Testis (tissue), 5 donors: ENCODE measurements at places on chromosomes 5 and 9. TPM values are rescaled to one million over a fixed set of nuclear protein-coding genes. Genes with fewer than 3 reads are reported as not detected.

The PCDHGC5 gene
- 0.50 TPM for polyA plus RNA-seq

- no peak overlapping the region for H3K4me3 ChIP-seq
- no peaks in the 10 kb centered on the region for H3K27me3 ChIP-seq
- peak; percentile 56 for DNase-seq
- no peaks in the 10 kb centered on the region for H3K36me3 ChIP-seq
- no peak overlapping the region for H3K27ac ChIP-seq
These were observed 16.4 kb upstream of the FCN2 start for GRCh38 chr9:134863941-134864820.

The MEIKIN gene
- polyA plus RNA-seq, result 13.6 TPM

DNA sequence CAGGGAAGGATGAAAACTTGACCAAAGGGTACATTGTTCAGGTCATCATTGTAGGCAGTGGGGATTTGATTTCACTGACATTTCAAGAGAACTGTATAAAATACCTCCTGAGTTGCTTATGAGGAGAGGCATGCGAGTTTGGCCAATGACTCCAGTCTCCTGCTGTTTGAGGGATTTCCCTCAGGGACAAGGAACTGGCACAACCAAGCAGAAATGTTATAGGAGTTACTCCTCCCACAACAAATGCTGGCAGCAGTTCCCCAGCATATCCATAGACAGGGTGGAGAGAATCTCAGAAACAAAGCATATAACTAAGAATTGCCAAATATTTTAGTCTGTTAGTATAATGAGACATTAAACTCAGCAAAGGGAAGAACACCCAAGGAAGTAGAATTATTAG lies 47.2 kb upstream of the FBXL7 start:
- H3K27me3 ChIP-seq, result no peaks in the 10 kb centered on the region
- H3K4me3 ChIP-seq, result no peak overlapping the region
- H3K36me3 ChIP-seq, result no peaks in the 10 kb centered on the region
- no peaks in the 10 kb centered on the region for H3K4me1 ChIP-seq
- DNase-seq, result no peak
- H3K27ac ChIP-seq, result no peak overlapping the region

The LRRTM2 gene
- polyA plus RNA-seq, result 0.09 TPM

DNA sequence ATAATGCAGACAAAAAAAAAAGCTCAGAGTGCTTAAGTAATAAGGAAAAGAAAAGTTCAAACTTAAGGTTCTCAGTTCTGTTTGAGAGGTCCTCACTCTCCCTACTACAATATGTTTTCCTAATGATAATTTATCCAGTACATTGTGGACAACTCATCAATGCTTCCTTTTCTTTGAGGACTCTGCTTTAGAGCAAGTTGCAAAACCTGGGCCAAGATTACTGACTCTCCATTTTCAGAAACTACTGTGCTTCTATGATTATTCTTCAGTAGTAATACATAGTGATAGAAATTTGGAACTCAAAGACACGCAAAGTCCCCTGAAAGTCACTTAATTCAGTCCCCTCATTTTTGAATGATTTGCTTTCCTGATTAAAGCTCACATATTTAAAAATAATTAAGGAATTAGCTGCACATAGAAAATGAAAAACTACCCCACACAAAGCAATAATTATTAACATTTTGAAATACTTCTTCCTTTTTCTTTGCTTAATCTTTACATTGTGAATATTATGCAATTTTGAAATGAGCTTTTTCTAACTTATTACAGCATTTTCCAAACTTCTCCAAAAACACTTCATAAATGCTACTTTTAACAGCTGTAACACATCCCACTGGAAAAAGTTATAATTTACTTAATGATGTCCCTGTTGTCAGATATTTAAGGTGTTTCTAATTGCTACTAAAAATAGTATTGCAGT lies 11.2 kb downstream of the CDKN2A start:
- H3K36me3 ChIP-seq, result no peaks in the 10 kb centered on the region
- H3K27me3 ChIP-seq, result no peaks in the 10 kb centered on the region
- no peaks in the 10 kb centered on the region for H3K4me1 ChIP-seq
- DNase-seq, result no peak
- no peak overlapping the region for H3K27ac ChIP-seq

DNA sequence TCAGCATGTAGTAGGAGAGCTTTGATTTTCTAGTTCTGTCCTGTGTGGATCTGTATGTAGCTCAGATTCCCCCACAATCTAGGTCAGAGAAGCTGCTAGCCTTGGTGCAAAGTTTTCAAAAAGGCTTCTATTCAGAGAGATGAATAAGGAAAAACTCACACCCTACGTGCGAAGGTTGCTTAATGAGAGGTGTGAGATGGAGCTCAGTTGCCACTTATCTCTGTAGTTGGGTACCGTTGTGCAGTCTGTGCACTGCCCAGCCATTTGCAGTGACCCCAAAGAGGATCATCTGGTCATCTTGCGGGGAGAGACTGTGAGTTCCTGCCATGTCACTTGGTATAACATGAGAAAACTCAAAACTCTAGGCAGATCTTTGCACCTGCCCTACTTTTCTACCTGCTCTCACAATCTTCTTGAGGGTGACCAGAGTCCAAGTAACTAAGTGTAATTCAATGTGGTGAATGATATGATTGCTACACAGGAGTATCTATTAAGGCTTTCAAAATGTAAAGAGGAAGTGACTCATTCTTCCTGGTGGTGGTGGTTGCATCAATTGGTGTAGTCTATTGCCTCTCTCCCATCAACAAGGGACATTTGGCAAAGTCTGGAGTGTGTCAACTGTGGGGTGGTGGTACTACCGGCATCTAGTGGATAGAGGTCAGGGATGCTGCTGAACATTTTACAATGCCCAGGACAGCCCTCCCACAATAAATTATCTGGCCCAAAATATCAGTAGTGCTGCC lies 65.2 kb downstream of the TMC1 start:
- no peaks in the 10 kb centered on the region for H3K36me3 ChIP-seq
- no peaks in the 10 kb centered on the region for H3K27me3 ChIP-seq
- H3K4me1 ChIP-seq, result no peaks in the 10 kb centered on the region
- no peak for DNase-seq
- no peak overlapping the region for H3K27ac ChIP-seq

- H3K4me1 ChIP-seq, result no peaks in the 10 kb centered on the region
- H3K36me3 ChIP-seq, result no peaks in the 10 kb centered on the region
- no peak overlapping the region for H3K27ac ChIP-seq
These were observed 5.6 kb downstream of the STK32A start for GRCh38 chr5:147240266-147240985.

DNA sequence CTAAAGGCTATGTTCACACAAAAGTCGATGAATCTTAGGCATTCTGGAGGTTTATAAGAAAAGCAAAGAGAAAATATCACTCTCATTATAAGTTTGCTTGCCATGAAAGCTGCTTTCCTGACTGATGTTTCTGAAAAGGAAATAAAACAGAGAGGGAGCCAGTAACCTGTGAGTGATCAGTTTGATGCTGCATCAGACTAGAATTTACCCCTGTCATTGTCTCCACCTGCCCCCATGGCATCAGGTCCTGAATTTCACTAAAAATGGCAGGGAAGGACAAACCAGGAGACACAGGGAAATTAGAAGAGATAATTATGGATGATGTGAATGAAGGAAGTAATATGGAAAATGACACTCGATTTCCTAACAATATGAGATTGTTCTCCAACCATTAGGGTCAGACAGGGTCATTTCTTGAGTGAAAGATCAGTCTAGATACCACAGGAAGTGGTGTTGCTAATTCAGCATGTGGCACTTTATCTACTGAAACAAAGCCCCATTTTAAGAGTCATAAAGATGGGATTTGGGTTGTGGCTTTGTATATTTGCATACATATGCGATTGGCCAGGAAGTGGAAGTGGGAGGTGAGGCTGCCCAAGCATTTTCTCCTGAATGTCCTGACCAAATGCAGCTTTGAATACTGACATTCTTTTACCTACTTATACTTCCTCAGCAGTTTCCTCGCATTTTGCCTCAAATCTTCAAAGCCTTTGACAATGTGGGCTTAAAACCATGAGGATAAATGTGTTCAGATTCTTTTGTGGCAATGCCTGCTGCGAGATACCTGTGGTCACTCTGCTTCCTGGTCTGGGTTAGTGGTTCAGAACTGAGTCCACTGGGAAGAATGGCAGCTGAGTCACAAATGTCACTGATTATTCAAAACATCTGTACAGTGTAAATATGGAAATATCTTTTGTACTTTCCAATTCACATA lies 29.7 kb downstream of the MEGF10 start:
- H3K36me3 ChIP-seq, result no peaks in the 10 kb centered on the region
- no peak overlapping the region for H3K27ac ChIP-seq
- H3K27me3 ChIP-seq, result no peaks in the 10 kb centered on the region

The PRDM9 gene
- 6.8 TPM for polyA plus RNA-seq

The IRGM gene
- polyA plus RNA-seq, result 0.25 TPM

DNA sequence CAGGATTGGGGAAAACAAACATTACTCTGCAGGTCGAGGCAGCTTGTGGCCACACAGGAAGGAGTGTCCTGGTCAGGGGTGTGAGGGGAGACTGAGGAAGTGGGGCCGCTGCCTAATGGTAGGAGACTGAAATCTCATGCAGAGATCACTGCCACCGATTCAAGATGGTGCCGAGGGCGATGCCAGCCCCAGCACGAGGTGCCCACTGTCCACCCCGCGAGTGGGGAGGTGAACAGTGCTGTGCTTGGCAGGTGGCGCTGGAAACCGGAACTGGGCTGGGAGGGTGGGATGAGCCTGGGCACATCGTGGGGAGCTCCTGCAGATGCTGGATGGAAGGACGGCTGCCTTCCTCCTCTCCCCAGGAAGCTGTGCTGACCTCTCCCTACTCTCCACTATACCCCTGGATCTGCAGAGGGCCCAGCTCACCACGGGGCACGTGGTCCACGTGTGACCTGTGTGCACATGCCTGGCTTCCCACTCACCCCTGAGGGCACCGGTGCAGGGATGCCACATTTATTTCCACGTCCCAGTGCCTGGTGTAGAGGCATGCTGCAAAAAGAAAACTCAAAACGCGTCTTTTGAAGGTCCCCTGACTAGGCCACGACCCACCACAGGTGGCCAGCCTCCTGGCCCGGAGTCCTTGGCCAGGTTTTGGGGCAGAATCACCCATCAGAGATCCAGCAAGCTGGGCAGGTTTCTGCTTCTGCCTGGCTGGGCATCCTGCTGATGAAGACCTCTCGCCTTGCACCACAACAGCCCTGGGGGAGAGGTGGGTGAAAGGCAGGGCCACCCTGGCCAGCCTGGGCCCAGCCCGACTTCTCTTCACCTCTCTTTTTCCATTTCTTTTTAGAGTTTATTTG lies 71.7 kb upstream of the FCN1 start:
- no peak overlapping the region for H3K27ac ChIP-seq
- no peaks in the 10 kb centered on the region for H3K36me3 ChIP-seq
- no peak for DNase-seq
- no peaks in the 10 kb centered on the region for H3K27me3 ChIP-seq
